ENCODE measurements at places on chromosomes 1 and 21. TPM values are rescaled to one million over a fixed set of nuclear protein-coding genes. Genes with fewer than 3 reads are reported as not detected.

Gene LENEP
- polyA plus RNA-seq = not detected

Gene LCE6A
- polyA plus RNA-seq = not detected

Gene TFF1
- 32.4 TPM for polyA plus RNA-seq

Gene DPYD
- 16.2 TPM for polyA plus RNA-seq

Gene AK5
- 8.9 TPM for polyA plus RNA-seq

Gene TYW3
- 26.4 TPM for polyA plus RNA-seq

Gene TCHH
- 0.13 TPM for polyA plus RNA-seq

Gene RIMS3
- polyA plus RNA-seq = 6.2 TPM

Gene APOBEC4
- not detected for polyA plus RNA-seq

GRCh38 chr1:95752515-95753381 is 518.7 kb downstream of the RWDD3 start:
- H3K4me1 ChIP-seq = no peaks in the 10 kb centered on the region
- H3K4me3 ChIP-seq = no peak overlapping the region
- DNase-seq = no peak
- no peaks in the 10 kb centered on the region for H3K36me3 ChIP-seq
- no peak overlapping the region for H3K27ac ChIP-seq

DNA sequence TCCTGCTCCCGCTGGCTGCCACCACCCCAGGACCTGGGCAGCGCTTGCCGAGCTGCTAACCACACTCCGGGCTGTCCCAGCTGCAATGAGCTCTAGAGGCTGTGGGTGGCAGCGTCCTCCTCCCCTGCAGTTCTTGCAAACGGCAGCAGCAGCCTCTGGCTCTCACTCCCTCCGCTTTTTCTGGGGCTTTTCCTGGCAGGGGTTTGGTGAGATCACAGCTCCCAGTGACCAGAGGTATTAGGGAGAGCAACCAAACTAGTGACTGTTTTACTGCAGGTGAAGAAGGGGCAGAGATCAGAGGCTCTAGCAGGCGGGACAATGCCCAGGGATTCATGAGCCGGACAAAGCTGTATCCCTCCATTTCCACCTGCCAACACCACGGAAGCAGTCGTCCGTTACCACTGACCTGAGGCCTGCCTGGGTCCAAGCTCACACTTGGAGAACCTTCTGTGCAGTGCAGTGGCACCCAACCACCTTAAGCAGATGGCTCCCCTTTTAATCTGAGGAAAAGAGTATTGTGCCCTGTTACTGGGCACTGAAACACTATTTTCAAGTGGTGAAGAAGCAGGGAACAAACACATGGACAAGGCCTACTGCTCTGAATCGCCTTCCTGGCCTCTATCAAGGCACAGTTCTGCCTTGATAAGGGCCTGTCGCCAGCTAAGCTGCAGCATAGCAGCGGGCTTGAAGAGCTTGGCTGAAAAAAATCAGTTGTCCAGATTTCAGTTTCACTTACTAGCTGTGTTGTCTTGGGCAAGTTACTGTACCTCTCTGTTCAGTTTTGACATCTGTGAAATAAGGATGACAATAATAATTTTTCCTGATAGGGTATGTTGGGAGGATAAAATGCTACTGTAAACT is at the start of gene F5:
Gene F5, minus strand, starts transcription at position 87 of the 861 bp plus-strand sequence. CDS start 95 bp downstream, outside the sequence.
- peak; percentile 76 for DNase-seq
- no peak within 1 kb of the TSS for H3K27ac ChIP-seq
- no peaks in the 10 kb centered on the region for H3K27me3 ChIP-seq
- no peak within 1 kb of the TSS for H3K4me3 ChIP-seq
- no peaks in the 10 kb centered on the region for H3K4me1 ChIP-seq
- no peaks in the 10 kb centered on the region for H3K36me3 ChIP-seq

DNA sequence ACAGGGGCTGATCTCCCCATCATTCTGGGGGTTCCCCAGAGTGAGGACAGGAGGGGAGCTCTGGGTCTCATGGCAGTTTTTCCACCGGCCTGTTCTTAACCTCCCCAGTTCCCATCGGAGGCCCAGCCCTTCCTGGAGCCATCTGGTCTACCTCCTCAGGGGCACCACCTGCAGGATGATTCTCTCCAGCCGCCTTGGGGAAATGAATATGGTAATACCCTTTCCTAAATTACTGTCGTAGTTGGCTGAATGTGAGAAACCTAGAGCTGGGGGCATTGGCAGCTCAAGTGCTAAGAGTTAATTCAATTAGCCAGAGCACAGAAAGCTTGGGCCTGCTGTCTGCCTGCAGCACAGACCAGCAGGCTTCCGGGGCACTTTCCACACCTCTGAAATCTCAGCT is 64.9 kb downstream of the TAS1R2 start:
- H3K27ac ChIP-seq = no peak overlapping the region
- peak; percentile 56 for DNase-seq
- no peaks in the 10 kb centered on the region for H3K36me3 ChIP-seq
- H3K4me3 ChIP-seq = no peak overlapping the region
- no peaks in the 10 kb centered on the region for H3K27me3 ChIP-seq

- H3K36me3 ChIP-seq = no peaks in the 10 kb centered on the region
- peaks cover 3% of the 10 kb centered on the region for H3K4me1 ChIP-seq
- DNase-seq = no peak
- no peak overlapping the region for H3K4me3 ChIP-seq
- no peak overlapping the region for H3K27ac ChIP-seq
These were observed 9.8 kb downstream of the ITSN1 start for GRCh38 chr21:33651965-33652680.

All from aorta (tissue), 5 donors.